Activated T-cell treated with anti-CD3 and anti-CD28 coated beads, Interleukin-2, amount 50 U/mL, for 4 hours (primary cell): ENCODE measurements at places on chromosomes 6 and 20. TPM values are rescaled to one million over a fixed set of nuclear protein-coding genes. Genes with fewer than 3 reads are reported as not detected.

GRCh38 chr6:138129190-138129589, 22.0 kb upstream of the PERP start:
- DNase-seq = no peak

- no peak for DNase-seq
These were observed 241.8 kb upstream of the PRDM1 start for GRCh38 chr6:105844275-105844883.

- no peak for DNase-seq
These were observed 36.7 kb downstream of the POU3F2 start for GRCh38 chr6:98871057-98871456.

DNA sequence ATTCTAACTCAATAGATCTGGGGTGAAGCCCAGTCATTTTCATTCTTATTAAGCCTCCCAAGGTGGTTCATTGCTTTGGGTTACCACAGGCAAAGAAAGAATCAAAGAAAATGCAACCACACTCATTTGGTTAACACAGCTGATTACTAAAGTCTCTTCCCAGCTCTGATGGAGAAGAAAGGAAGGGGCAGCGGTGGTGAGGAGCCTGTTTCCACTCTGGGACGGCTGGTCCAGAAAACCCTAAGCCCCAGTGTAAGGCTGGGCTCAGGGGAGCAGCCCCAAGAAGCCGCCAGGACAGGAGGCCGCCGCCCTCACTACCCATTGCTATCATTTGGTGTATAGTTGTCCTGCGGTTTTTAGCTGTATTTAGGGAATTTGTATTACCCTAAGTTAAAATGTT, 226.9 kb downstream of the CD83 start:
- no peak for DNase-seq

CYP39A1 gene
- total RNA-seq = not detected
